ENCODE measurements at places on chromosomes 5 and 9. TPM values are rescaled to one million over a fixed set of nuclear protein-coding genes. Genes with fewer than 3 reads are reported as not detected.

DNA sequence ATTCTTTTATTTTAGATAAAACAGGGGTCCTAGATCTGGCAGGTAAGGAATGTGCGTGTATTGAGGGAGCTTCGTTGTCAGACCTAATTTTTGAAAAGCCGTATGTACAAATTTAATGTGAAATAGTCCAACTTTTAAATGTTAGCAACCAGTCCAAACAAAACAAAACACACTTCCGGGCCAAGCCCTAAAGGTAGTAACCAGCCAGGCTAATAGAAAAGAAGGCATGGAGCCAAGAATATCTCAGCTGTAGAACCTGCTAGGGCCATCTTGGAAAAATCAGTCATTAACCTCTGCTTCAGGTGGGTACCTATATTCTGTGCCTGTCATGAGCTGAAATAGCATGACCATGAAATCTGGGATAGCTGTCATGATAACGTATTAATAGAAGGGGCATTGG lies 71.0 kb downstream of the SMARCA2 start:
- no peak for DNase-seq

- no peak for DNase-seq
Measured at GRCh38 chr5:150804388-150804787, 25.8 kb downstream of the SMIM3 start.

The PCDHGA9 gene
- 3.8 TPM for total RNA-seq

- no peak for DNase-seq
Measured at GRCh38 chr5:103772248-103772647, 209.7 kb upstream of the NUDT12 start.

GRCh38 chr9:114899461-114899860 lies 30.9 kb downstream of the TNFSF8 start:
- DNase-seq: no peak

The FNIP1 gene
- total RNA-seq: 26.5 TPM

DNA sequence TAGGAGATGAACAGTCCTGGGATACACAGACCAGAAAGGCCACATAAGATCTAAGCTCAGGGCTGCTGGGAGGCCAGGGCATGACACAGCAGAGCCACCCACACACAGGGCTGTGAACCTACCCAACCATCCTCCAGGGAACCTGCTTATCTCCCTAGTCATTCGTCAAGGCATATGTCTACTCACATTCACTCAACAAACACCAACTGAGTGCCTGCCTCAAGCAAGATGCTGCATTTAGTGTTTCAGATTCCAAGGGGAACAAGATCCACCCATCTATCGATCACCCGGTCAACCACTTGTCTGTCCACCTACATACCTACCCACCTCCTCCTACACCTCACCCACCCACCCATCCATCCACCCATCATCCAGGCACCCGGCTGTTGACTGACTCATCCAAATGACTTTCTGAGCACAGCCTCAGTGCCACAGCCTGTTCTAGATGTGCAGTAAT lies 1.9 kb downstream of the DPM2 start:
- no peak for DNase-seq

The OCLN gene
- 2.4 TPM for total RNA-seq

The STX17 gene
- 15.0 TPM for total RNA-seq

DNA sequence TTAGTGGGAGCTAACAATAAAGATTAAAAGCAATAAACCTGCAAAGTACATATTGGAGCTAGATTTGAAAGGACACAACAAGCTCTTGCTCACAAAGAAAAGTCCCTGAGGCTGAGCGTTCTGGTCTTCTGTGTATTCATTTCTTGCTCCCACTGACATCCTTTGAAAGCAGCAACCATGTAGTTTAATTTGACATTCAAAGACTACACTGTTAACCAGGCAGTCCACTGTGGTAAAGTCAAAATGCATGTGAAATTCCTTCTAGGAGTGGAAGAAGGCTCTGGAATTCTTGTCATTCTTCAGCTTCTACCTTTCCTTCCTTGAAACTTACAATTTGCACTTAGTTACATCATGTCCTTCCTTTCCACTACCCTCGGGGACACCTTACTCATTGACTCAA lies 480.7 kb downstream of the CSNK1G3 start:
- no peak for DNase-seq

The TRIO gene
- 129 TPM for total RNA-seq

The RETREG1 gene
- total RNA-seq: 67.3 TPM

DNA sequence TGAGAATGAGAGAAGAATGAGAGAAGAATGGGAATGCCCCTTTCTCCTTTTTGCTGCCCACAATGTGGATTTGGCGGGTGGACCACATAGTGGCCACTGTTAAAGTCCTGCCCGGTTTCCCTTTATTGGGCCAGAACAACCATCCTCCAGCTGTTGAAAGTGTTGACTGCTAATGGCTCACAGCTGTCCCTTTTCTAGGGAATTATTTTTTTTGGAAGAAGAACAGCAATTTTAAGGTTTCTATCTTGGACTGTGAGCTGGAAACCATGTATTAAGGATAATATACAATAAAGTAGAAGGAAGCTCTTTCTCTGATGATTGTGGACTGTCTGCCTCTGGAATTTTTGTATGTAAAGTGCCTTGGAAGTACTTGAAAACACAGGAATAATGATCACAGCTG lies 185.9 kb downstream of the DMRT2 start:
- peak; percentile 78 for DNase-seq

DNA sequence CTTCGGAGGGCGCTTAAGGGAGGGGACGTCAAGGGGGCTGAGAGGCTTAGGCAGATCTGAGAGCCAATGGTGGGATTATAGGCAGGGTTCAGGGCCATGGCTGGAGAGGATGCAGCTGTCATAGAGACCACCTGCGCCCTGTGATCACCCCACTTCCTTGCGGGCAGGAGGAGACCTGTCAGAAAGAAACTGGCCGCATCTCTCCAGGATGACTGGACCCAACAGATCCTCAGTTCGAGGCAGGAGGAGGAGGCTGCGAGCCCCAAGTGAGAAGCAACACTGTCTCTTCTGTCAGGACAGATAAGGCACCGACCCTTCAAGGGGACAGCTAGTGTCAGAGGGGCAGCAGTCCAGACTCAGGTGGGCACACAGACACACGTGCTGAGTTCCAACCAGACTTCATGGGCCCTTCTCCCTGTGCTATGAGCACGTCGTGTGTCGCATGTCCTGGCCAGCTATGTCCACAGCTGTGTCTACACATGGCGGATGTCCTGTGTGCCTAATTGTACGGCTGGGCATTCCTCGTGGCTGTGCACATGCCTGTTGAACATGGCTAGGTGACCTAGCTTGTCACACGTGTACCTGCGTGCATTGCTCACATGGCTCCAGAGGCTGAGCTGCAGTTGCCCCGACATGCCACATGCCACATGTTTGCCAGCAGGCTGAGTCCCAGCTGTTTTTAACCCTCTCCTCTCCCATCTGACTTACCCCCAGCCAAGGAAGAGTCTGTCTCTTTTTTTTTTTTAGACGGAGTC lies 583 bp upstream of the AQP3 start:
- DNase-seq: no peak

DNA sequence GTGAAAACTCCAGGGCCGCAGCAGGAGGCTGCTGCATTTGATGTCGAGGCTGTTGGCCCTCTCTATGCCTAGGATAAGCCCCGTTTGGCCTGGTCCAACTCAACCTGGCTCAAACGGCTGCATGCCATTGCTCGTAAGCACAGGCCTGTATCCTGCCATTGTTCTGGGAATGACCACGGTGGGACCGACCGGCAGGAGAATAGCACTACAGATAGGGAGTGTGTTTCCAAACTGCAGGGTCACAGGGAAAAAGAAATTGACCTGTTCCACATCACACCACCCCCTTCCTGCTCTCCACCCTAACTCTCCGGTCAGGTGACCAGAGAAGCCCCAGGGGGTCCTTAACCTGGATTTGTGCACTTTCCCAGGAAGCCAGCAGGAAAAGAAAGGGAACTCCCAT lies 278.7 kb upstream of the KLF4 start:
- no peak for DNase-seq

The SEMA4D gene
- total RNA-seq: 12.8 TPM

DNA sequence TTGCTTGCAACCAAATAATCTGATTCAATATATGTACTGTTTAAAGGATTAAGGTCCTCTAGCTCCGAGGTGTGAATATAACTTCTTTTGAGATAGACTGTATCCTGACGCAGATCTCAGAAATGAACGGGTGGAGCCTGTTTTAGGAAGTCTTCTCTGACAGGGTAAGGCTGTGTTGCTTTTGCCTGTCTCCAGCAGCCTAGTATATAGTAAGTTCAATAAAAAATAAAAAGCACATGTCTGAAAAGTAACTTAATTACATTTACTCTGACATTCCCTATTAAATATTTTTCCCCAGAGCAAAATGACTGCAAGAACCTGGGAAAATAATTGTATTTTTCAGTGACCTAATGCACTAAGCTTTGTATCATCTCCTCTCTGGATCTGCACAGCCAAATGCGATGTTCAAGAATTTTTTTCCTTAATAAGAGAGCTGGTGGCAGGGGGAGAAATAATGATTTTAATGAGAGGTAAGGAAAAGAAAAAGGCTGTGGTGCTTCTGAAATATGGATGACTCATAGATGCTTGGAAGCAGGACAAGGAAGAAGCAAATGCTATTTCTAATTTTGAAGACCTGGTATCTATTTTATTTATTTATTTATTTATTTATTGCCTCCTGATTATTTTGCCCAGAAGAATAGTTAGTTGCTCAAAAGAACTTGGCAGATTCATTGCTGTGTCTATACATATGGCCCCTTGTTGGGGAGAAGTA lies 7.3 kb downstream of the PPP3R2 start:
- DNase-seq: no peak

The CNTFR gene
- total RNA-seq: 22.1 TPM

The NIPAL4 gene
- 0.13 TPM for total RNA-seq

GRCh38 chr9:935348-935965 lies 41.0 kb upstream of the DMRT3 start:
- DNase-seq: peak; percentile 35

The UGT3A2 gene
- total RNA-seq: 0.35 TPM

DNA sequence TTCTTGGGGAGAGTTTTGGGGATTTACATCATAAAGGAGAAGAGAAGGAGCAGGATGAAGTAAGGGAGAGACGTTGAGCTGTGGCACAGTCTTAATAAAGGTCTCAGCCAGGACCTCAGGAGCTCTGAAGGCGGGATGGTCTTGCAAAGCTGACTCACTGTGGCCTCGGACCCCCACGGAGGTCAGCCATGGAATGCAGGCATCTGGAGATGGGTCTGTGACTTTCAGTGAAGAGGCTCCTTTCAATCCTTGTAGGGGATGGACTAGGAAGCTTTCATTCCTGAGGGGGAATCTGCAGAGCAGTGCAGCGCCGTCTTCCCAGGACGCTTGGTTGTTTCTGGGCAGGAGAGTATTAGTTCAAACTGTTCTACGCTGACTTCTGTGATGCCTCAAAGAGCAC lies 65.7 kb upstream of the BASP1 start:
- DNase-seq: no peak

GRCh38 chr5:55700745-55701144 lies 11.4 kb downstream of the SLC38A9 start:
- no peak for DNase-seq

- peak; percentile 16 for DNase-seq
Measured at GRCh38 chr5:65356274-65356673, 125.4 kb downstream of the ADAMTS6 start.

DNA sequence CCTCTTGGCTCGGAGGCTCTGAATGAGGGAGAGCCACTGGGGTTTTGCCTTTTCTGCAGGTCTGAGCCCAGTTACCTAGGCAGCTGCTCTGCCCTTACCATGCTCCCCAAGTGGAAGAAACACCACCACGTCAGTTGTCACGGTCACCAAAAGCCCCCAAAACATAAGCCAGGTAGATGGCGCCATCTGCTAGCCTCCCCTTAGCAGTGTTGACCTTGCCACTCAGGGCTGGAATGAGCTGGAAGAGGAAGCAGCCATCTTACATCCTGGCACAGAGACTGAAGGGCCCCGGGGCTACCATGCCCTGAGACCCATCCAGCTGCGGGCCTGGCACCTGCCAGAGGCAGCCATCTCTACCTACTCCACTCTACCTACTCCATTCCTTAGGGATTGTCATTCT lies 7.4 kb downstream of the ZER1 start:
- DNase-seq: no peak

- DNase-seq: no peak
Measured at GRCh38 chr9:109755040-109755439, 25.0 kb upstream of the PALM2AKAP2 start.

The C5orf63 gene
- 5.0 TPM for total RNA-seq

- peak; percentile 70 for DNase-seq
Measured at GRCh38 chr5:13976867-13977830, 32.7 kb upstream of the DNAH5 start.

The SREK1IP1 gene
- total RNA-seq: 10.4 TPM

DNA sequence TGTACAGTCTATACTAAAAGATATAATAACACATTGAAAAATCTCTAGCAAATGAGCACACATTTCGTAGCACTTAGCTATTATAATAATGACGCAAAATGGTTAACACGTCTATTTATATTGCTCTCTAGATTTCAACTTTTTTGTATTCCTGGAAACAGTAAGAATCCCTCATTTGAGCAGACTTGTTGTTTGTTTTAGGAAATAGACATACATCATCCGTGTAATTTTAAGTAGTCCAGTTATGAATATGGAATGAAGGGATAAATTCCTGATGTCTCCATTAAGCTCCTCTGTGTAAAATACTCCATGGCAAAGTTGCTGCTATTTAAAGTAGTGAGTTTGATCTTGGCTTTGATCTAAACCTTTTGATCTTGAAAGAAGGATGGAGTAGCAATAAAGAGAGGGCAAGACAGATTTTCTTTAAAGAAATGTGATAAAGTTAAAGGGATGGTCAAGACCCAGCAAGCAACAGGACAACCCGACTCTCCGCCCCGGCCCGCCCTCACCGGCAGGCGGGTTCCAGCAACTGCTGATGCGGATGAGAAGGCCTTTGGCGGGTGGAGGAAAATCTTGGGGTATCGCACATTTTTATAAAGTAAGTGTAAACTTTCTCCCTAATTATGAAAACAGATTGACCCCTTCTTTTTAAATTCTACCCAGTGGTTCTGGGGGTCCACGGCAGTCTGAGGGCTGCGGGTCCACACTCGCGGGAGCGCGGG lies 277.4 kb downstream of the AOPEP start:
- peak; percentile 67 for DNase-seq

The SPRY4 gene
- total RNA-seq: 26.4 TPM

The CDKN2A gene
- total RNA-seq: 0.22 TPM

- no peak for DNase-seq
Measured at GRCh38 chr9:135004772-135005171, 82.7 kb upstream of the OLFM1 start.

GRCh38 chr5:31407921-31408693 lies 123.8 kb downstream of the DROSHA start:
- DNase-seq: no peak

Measured in muscle of leg (tissue), 16 donors.